ENCODE measurements at places on chromosomes 12 and 14.

DNA sequence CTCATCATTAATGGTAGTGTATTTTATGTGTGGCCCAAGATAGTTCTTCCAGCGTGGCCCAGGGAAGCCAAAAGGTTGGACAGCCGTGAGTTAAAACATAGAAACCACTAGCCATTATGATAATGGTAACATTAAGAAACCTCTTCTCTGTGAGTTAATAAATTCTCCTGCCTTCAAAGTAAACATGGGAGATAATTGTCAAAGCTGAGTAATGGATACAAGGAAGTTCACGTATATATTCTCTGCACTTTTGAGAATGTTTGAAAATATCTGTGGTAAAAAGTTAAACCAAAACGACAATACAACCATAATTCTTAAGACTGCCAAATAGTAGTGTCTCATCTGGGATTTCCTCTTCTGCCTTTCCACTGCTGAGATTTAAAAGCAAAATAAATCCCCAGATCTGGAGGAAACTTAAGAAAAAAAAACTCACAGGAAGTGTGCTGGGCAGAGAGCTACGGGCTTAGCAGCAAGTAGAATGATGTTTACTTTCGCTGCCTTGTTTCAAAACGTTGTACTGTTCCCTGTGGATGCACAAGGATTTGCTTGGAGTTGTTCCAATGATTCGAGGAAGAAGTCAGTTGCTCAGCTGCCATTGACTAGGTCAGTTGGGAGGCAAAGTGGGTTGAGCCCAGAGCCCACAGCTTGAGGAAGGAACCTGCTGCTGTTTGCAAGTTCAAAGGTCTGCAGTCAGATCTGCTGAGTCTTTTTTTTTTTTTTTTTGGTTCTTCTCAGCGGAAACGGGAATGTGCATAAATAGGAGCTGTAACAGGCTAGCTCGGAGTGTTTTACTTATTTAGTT is 1.7 kb downstream of the TPCN1 start:
- peak; percentile 90 for DNase-seq

GRCh38 chr14:81990312-81990761 is 456.7 kb upstream of the SEL1L start:
- DNase-seq: peak; percentile 33

DNA sequence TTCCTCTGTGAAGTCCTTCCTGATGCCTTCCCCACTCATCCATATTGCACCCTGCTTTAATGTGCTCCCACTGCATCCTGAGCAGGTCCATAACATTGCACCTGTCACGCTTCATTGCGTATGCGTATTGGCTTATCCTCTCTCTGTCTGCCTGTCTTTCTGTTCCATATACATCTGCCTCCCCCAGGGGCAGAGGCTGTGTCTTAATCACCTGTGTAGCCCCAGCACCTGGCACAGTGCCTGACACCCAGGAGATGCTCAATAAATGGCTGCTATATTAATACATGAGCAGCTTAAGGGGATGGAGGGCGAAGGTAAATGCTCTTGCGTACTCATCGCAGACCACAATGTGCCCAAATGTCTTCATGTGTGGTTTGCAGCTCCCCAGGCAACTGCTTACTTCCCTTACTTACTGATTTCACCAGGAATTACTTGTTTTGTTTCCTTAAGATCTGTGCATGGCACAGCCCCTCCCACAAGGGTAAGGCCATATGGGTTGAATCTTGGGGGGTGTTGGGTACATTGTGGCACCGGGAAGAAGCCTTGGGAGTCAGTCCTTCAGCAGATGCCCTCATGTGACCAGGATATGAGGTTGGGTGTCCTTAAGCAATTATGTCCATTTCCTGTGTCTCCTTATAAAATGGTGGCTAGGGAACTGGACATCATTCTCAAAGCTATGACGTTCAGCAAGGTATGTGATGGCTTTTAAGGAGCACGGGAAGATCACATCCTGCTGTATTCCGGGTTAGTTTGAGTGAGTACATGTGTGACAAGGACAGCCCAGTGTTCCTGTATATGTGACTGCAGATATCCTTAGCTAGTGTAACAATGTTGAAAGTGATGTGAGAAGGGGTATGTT is 848 bp upstream of the CPNE6 start:
- no peak for DNase-seq

- DNase-seq: no peak
Measured at GRCh38 chr12:112969547-112970306, 8.6 kb upstream of the OAS2 start.

DNA sequence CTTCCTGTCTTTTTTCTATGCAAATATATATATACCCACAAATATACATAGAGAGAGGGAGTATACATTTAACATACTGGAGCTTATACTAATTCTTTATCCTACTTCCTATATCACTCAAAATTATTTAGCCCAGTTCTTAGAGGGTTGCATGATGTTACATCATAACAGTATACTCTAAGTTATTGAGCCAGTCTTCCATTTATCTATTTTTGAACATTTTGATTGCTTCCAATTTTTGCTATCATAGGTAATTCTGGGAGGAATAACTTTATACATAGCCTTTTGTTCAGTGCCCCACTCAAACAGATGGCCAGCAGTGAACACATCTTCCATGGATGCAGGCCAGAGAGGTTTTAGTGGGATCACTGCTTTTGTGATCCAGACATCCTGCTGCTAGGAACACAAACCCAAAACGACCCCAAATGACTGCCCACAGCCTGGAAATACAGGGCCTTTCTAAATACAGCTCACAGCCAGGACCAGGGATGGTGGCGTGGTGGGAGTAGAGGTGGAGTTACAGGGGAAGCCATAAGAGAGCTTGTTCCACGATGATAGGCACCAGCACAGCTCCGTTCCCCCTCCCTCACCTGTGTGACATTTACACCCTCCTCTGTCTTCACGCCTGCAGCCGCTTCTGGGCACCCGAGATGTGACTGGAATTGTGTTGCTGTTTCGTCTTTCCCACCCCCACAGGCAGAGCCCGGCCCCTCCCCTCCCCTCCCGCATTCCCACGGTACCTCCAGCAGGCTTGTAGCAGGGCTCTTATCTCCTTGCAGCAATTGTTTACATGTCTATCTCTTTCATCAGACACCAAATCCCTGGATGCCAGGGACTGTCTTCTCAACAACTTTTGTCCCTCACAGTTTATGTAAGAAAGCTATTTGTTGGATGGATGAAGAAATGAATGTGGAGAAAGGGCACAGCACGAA is 30.7 kb upstream of the HDAC7 start:
- DNase-seq: no peak

- no peak for DNase-seq
Measured at GRCh38 chr12:71504476-71504875, 64.9 kb downstream of the LGR5 start.

GRCh38 chr14:92532490-92533163 is 19.0 kb downstream of the RIN3 start:
- no peak for DNase-seq

- no peak for DNase-seq
Measured at GRCh38 chr12:72230589-72230988, 41.6 kb upstream of the TRHDE start.

DNA sequence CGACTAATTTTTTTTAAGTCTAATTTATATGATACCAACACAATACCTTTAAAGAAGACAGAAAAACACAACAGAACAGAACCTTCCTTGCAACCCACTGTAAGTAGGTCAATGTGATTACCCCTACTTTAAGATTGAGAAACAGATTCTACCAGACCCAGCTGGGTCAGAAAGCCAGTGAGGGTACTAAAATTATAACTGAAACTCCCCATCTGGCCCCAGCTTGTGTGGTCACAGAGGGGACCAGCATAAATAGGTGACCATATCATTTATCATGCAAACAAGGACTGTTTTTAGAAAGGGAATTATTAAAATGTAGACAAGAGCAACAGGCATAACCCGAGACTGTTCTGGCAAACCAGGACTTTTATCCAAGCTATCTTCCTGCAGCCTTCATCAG is 30.1 kb upstream of the FRMD6 start:
- DNase-seq: no peak

- no peak for DNase-seq
Measured at GRCh38 chr12:122265886-122266229, 436 bp downstream of the VPS33A start.

GRCh38 chr14:41718477-41719166 is 111.9 kb downstream of the LRFN5 start:
- no peak for DNase-seq

- DNase-seq: no peak
Measured at GRCh38 chr12:69932676-69933552, 107.9 kb downstream of the MYRFL start.

DNA sequence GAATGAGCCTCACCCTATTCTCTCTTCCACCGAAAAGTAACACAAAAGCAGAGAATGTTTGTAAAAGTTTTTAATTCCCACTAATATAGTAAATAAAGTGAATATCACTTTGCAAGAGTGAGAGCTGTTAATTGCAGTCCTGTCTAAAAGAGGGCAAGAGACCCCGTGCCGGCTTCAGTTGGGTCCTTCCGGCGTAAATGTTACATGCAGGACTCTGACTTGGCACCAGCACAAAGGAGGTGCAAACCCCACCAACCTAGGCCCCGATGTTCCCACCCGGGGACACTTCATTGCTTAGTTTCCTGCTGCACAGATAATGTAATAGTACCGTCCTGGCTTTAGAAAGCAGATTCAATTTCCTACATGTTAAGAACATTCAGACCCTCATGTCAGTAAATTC is 66.0 kb upstream of the DYNC1H1 start:
- DNase-seq: no peak

DNA sequence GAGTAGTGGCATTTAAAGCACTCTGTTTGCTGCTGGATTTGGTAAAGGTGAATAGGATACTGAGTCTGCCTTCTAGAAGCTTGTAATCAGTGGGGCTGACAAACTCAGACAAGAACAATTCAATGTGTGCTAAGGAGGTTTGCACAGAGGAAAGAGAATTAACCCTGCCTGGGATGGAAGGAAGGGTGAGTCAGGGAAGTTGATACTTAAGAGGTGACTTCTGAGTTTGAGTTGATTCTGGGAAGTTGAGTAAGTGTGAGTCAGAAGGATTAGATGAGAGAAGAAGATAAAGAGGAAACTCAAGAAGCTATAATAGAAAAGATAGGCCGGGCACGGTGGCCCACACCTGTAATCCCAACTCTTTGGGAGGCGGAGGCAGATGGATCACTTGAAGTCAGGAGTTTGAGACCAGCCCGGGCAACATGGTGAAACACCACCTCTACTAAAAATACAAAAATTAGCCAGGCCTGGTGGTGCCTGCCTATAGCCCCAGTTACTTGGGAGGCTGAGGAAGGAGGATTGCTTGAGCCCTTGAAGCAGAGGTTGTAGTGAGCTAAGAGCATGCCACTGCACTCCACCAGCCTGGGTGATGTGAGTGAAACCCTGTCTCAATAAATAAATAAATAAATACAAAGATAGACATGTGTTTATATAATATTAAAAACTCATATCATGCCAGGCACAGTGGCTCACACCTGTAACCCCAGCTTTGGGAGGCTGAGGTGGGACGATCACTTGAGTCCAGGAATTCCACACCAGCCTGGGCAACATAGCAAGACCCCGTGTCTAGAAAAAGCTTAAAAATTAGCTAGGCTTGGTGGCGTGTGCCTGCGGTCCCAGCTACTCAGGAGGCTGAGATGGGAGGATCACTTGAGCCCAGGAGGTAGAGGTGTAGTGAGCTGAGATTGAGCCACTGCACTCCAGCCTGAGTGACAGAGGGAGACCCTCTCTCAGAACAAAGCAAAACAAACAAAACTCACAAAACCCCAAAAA is 126.8 kb upstream of the CPM start:
- DNase-seq: peak; percentile 51

DNA sequence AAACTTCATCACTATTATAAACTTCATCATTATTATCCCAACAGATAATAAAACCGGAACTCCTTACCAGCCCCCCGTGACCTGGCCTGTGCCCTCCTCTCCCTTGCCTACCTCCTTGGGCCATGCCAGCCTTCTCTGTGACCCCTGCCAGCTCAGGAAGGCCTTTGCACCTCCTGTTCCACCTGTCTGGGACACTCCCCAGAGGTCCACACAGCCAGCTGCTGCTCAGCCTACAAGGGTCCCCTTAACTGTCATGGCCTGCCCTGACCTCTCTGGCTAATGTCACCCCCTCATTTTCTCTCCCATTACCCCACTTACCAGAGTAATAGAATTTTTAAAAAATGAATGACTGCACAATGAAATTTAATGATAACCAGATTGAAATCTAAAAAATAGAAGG is 121.0 kb downstream of the NCOR2 start:
- DNase-seq: no peak

DNA sequence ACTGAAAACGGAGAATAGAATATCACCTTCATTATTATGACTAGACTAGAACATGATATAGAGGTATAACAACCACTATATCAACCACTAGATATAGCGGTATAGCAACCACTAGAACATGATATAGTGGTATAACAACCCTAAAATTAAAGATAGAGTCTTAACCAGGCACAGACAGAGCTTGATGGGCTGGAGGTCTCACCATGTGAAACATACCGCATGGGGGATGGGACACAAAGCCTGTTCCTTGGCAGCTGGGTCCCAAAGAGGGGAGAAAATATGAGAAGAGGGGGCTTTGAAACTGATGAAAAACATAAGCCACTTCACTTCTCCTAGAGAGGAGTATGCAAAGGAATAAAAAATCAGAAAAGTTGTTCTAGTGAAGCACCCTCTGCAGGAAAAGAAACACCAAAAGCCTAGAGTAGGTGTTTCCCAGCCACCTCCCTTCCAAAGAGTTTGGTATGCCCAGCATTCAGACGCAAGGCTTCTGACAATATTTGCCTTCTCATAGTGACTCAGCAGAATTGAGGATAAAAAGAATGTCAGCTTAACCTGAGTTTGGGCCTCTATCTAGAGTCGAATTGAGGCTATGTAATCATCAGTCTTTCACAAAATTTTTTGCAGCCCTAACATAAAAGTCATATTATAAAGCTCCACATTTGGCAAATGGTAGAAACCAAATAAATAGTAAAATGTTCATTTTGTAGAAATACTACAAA is 316.4 kb downstream of the NOVA1 start:
- DNase-seq: no peak

- no peak for DNase-seq
Measured at GRCh38 chr12:18837025-18837424, 99.1 kb downstream of the CAPZA3 start.

- no peak for DNase-seq
Measured at GRCh38 chr14:64942531-64943111, at the start of gene GPX2. Gene GPX2 (minus strand): TSS chr14:64942745. CDS start chr14:64942726, 19 bp downstream.

GRCh38 chr12:5806371-5807089 is 138.5 kb downstream of the ANO2 start:
- DNase-seq: no peak

GRCh38 chr12:93636708-93637107 is 40.5 kb upstream of the CRADD start:
- DNase-seq: no peak

GRCh38 chr12:104942075-104942474 is 16.0 kb downstream of the SLC41A2 start:
- DNase-seq: no peak

- DNase-seq: no peak
Measured at GRCh38 chr12:121223292-121224285, 13.7 kb downstream of the P2RX4 start.

Data from glomerular endothelial cell (primary cell).